Activated CD8-positive, alpha-beta memory T cell treated with anti-CD3 and anti-CD28 coated beads, Interleukin-2, amount 10 ng/mL, durations not matched to agents 7 days and 5 days (primary cell): ENCODE measurements at places on chromosomes 11 and 22.
A peak's percentile ranks its signal among the peaks of the same experiment; 100 is the strongest.

GRCh38 chr11:94780432-94780831, 12.3 kb downstream of the AMOTL1 start:
- no peak for DNase-seq

DNA sequence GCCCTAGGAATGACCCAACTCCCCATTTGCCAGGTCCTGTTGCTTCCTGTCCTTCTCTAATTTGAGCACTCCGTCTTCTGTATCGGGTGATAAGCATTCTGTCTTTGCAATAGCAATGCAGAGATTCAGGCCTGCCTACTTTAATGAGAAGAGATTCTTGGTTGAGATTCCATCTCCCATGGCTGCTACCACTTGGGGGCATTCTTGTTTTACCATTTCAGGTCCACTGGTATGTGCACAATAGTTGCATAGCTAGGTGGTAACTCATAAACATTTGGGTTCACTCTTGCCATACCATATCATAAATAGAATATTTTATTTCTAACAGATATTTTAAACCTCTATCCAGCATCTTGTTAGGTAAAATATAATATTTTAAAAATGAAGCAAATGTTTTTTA, 34.4 kb upstream of the CALCB start:
- DNase-seq, result no peak

DNA sequence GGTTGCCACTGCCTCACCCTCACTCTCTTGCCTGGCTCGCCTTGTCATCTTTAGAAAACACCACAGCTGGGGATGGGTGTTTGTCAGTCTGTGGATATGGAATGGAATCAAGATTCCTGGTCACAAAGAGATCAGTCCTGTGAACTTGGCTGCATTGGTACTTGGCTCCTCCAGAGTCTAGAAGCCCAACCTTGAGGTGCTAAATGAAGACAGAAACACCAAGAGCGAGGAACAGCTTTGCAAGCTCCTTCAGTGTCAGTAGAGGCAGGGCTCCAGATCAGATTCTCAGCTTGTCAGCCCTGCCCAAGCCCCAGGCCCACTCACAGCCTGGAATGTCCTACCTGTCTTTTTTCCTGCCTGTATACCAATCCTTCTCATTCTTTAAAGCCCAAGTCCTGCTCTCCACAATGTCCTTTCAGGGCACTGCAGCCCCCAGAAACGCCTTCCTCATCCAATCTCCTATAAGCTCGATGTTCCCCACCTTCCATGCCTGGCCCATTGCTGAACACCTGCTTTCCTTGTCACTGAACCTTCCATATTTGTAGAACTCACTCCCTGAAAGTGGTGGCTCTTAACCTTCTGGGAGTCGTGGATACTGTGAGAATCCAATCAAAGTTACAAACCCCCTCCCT, 188.9 kb downstream of the BCR start:
- DNase-seq, result peak; percentile 16

- DNase-seq, result peak; percentile 41
Measured at GRCh38 chr11:28697920-28698827, 590.0 kb downstream of the METTL15 start.

- no peak for DNase-seq
Measured at GRCh38 chr11:118212131-118212725, 12.6 kb downstream of the JAML start.

- peak; percentile 89 for DNase-seq
Measured at GRCh38 chr22:36977401-36977861, 41.8 kb downstream of the TST start.

DNA sequence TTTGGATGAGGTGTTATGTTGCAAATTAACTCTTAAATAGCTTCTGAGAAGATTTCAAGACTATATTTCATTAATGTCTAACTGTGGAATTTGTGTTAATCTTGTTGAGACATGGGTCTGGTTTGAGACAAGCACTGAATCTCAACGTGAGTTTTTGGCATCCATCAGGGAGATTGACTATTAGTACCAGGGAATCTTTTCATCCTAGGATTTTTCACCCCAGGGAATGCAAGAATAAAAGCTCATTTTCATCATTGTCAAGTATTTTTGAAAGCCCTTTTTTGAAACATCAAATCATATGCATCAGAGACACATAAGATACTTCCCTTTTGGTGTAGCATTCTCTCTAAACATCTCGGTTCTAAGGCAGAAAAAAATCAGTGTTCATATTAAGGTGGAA, 19.5 kb downstream of the OR5T2 start:
- no peak for DNase-seq

- DNase-seq, result no peak
Measured at GRCh38 chr22:32378707-32379272, 21.1 kb downstream of the RFPL3 start.

- DNase-seq, result no peak
Measured at GRCh38 chr11:95296621-95297025, 65.6 kb upstream of the SESN3 start.

- DNase-seq, result no peak
Measured at GRCh38 chr11:10092426-10092825, 201.6 kb downstream of the SBF2 start.

- peak; percentile 47 for DNase-seq
Measured at GRCh38 chr11:8604078-8604723, 10.2 kb upstream of the STK33 start.

DNA sequence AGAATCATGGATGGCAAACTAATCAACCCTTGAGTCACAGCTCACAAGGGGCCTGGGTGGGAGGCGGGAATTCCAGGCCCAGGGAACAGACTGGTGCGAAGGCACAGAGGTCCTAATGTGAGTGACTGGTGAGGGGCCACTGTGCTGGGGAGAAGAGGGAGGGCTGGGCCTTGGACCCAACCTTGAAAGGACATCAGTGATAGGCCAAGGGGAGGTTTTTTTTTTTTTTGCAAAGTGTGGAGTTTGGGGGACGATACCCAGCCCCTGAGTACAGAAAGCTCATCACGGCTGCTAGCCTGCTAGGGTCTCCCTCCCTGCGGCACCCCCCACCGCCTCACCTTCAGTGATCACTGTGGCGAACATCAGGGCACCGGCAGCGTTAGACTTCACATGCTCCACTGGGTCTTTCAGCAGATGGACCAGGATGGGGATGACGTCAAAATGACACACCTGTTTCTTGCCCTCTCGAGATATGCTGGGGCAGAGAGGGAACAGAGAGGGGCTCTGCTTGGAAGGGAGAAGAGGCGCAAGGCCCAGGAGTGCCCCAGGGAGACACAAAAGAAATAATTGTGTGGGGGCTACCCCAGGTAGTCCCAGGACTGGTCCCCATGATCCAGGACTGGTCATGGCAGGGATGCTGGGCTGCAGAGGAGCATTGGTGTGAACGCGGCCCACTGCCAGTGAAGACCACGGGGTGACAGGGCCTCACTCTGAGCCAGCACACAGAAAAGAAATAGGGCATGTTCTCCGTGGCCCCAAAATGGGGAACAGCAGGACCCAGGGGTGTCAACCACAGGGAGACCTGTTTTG, 8.6 kb upstream of the GNAZ start:
- peak; percentile 23 for DNase-seq

DNA sequence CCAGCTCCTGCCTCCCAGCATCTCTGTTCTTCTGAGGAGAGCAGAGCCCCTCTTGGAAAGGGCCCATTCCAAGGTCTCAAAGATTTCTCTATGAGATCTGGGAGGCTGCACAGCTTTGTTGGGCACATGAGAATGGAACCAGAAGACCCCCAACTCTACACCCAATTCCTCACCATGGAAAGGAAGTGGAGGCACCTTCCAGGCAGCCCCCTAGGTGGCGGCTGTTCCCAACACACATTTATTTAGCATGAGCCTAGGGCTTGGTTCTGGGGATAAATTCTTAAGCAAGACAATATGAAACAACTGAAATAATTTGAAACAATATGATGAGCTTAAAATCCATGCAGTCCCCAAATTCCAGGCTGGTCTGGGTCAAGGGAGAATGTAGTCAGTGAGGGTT, 100.4 kb downstream of the TIMP3 start:
- DNase-seq, result no peak

DNA sequence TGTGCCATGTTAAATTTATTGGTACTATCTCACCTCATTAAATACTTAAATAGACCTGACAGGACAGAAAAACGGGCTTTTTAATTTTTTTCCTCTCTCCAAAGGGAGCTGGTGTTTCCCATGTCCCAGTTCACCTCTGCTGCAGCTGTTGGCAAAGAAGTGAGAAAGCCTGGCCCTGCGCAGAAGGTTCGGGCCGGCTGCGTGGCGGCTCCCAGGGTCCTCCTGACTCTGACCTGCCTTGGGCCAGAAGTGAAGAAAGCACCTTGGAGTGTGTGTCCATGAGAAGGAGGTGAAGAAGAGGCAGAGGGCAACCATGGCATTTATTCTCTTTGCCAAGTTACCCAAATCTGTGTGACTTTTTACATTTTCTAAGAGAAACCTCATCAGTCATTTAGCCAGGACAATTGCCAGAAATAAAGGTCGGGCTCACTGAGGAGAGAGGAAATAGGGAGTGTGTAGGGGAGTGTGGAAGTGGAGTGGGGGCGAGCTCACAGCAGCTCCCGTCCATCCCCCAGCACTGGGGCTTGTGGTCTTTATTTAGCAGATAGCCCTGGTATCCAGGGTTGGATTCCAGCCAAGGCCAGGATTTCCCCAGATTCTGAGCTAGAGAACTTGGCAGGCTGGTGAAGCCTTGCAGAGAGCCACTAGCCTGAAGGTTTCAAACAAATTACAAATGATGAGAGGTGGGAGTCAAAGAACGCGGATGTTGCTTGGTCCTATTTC, 102.4 kb upstream of the CADM1 start:
- no peak for DNase-seq

DNA sequence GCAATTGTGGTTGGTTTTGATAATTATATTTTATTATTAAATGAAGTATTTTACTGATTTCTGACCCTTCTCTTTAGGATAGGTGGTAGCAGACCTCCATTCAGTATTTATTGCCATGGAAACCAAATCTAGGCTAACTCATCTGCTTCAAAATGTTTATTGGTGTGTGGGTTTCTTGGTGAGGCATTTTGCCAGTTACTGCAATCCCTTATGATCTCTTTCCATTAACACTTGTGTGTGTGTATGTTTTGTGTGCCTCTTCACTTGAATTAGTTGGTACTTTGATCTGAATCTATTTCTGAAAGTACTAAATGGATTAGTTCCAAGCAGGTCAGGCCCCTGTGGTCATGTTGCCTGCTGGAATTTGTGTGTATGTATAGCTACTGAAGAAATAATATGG, 184.4 kb upstream of the C11orf87 start:
- no peak for DNase-seq
